Activated CD4-positive, alpha-beta memory T cell treated with anti-CD3 and anti-CD28 coated beads for 36 hours (primary cell): ENCODE measurements at places on chromosomes 4 and X.

GRCh38 chr4:46462733-46463132, 72.8 kb upstream of the GABRA2 start:
- no peak for DNase-seq

DNA sequence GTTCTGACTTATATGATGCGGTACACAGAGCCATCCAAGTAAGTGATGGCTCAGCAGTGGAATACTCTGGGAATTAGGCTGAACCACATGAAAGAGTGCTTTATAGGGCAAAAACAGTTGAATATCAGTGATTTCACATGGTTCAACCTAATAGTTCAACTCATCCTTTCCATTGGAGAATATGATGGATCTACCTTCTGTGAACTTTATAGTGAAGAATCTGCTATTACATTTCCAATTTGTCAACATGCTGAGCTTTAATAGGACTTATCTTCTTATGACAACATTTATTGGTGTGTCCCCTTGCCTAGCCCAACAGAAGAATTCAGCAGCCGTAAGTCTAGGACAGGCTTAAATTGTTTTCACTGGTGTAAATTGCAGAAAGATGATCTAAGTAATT, 15.4 kb upstream of the AFP start:
- no peak for DNase-seq

DNA sequence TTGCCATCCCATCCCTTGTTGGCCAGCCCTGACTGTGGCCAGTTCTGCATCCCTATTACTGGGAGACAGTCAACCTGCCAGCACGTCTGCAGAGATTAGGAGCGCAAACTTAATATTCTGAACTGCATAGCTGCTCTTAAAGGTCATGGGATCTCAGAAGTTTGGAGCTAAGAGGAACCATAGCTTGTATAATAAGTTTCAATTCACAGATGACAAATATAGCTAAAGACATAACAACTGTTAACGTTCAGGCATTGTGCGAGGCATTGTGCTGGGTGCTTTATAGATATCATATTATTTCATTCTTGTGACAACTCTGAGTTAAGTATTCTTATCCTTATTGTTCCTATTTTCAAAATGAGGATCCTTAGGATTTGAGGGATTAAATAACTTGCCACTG, 3.7 kb downstream of the SCARB2 start:
- DNase-seq, result no peak

- no peak for DNase-seq
Measured at GRCh38 chr4:189049682-189050081, 891.0 kb upstream of the FRG1 start.
